HEK293T (cell line): ENCODE measurements at places on chromosomes 16 and 17.
A peak's percentile ranks its signal among the peaks of the same experiment; 100 is the strongest.

GRCh38 chr16:80594756-80595155, 54.0 kb downstream of the DYNLRB2 start:
- no peak for DNase-seq

DNA sequence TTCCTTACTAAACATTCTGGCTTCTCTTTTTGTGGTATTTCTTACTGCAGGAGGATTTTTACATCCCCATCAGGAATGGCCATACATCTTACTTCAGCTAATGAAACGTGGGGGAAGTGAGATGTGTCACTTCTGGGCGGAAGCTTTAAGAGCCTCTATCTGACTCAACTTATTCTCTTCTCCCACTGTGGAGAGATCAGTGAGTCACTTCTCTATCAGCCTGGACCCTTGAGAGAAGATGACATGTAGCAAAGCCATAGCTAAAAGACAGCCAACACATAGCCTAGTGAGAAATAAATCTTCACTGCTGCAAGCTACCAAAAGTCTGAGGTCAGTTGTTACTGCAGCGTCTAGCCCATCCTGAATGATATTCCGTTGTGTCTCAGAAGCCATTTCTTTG, 1066.7 kb upstream of the RBFOX1 start:
- DNase-seq, result no peak

DNA sequence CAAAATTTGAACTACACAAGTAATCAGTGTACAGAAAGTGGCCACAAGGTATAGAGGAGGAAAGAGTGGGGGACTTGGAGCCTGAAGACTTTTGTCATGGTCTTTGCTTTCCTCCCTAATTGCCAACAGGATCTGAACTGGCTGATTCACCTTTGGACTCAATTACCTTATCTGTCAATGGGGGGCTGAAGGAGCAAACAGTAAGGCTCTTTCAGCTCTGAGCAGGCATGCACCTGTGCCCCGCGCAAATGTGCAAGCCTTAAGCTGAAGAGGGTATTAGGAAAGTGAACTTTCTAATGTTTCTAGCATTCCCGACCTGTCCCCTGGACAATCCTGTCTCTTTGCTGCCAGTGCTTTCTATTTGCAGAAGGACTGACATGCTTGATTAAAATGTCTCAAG, 302.7 kb downstream of the CA10 start:
- DNase-seq, result no peak

GRCh38 chr17:75785016-75785890, 647 bp downstream of the UNK start:
- DNase-seq, result peak; percentile 83

DNA sequence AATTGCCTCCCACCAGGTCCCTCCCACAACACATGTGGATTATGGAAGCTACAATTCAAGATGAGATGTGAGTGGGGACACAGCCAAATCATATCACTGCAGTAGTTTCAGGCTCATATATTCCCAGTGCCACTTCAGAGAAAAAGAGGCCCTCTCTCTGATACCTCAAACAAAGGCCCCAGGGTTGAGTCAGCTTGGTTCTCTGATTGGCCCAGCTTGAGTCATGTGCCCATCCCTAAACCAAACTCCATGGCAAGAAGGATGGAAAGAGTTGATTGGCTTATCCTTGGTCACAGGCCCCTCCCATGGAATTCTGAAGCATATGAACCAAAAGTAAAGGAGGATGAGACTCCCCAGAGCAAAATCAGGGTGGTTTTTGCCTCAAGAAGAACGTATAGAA, 75.9 kb upstream of the IRX6 start:
- no peak for DNase-seq

DNA sequence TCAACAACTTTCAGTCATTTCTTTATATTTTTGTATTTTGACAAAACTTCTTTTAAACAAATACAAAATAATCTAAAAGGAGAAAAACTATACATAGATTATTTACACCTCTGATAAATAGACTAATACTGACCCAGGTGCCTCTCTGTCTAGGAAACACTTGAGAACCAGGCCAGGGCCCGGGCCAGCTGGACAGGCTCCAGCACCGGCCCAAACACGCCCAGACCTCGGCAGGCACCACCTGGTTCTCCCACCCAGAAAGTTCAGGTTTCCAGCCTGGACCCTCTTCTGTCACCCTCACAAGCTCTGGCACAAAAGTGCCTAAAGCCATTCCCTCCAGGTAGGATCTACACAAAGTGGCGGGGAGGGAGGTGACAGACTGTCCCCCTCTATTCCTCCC, 97.0 kb upstream of the DNAH17 start:
- DNase-seq, result no peak

GRCh38 chr17:48589060-48589830, 796 bp downstream of the HOXB3 start:
- DNase-seq, result no peak

DNA sequence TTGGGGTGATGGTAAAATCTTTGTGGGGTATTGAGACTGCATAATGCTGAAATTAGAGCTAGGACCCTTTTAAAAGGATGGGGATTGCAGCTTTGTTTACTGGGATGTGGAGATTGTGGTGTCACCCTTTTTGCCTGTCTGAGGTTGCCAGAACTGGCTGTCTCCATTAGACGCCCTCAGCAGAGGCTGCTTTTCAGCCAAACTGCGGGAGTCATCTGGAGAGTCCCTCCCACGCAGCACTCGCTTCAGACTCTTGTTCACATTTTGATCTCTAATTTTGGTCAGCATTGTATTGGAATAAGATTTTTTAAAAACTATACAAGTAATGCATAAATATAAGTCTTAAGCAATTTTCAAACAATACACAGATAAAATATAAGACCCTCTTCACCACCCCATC, 27.9 kb upstream of the JPT2 start:
- DNase-seq, result no peak

- no peak for DNase-seq
Measured at GRCh38 chr17:57471868-57472368, 215.6 kb downstream of the MSI2 start.

GRCh38 chr17:40122136-40122998, 596 bp downstream of the MSL1 start:
- no peak for DNase-seq

GRCh38 chr16:71360378-71360777, 1.9 kb downstream of the CALB2 start:
- DNase-seq, result no peak

- DNase-seq, result no peak
Measured at GRCh38 chr17:31663576-31663975, 195.5 kb downstream of the COPRS start.

DNA sequence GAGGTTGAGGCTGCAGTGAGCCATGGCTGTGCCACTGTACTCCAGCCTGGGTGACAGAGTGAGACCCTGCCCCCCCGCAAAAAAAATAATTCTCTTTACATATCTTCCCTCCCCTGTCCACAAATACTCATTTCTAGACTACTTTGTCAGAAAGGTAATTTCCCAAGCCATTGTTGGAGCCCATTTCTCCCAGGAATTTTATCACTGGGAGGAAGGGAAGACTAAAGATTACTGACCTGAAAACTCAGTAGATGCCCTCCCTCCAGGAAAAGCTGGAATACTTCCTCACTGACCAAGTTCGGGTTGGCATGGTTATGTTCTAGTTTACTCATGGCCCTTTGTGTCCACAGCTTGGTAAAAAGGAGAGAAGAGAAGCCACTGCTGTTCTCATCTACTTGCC, 4.1 kb downstream of the CALCOCO2 start:
- no peak for DNase-seq
